ENCODE measurements at places on chromosomes 16 and 17.

DNA sequence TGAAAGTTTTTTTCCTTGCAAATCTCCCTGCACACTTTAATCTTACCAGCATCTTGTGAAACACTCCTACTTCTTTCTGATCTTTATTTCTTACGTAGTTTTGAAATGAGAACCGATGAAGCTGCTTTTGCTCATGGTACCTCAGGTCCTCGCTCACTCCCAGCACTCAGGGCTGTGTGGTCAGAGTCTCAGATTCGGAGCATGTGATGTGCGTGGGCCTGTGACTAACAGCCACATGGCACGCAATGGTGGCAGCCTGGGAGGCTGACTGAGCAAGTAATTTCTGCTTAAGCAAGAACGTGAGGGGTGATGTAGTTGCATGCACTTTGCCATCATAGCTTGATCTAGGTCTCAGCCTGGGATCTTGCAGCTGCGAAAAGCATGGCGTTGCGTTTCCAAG is 624.3 kb downstream of the MAF start:
- no peak for DNase-seq

GRCh38 chr17:12048843-12049473 is 28.3 kb downstream of the MAP2K4 start:
- DNase-seq, result no peak

DNA sequence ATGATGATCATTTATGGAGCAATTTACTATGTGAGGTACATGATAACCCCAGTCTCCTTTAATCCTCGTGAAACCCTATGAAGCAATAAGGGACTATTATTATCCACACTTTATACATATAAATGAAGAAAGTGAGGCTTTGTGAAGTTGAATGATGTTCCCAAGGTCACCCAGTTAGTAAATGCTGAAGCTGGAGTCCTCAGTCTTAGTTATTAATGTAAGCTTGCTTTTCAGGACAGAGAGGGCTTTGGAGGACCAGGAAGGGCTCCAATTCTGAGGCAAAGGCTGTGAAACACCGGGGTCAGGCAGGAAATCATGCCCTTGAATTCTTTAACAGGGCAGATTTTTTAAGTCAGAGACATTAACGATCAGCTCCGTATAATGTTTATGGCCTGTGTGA is 36.8 kb downstream of the KSR1 start:
- DNase-seq, result no peak

- no peak for DNase-seq
Measured at GRCh38 chr17:83129676-83130075, 50.3 kb downstream of the METRNL start.

DNA sequence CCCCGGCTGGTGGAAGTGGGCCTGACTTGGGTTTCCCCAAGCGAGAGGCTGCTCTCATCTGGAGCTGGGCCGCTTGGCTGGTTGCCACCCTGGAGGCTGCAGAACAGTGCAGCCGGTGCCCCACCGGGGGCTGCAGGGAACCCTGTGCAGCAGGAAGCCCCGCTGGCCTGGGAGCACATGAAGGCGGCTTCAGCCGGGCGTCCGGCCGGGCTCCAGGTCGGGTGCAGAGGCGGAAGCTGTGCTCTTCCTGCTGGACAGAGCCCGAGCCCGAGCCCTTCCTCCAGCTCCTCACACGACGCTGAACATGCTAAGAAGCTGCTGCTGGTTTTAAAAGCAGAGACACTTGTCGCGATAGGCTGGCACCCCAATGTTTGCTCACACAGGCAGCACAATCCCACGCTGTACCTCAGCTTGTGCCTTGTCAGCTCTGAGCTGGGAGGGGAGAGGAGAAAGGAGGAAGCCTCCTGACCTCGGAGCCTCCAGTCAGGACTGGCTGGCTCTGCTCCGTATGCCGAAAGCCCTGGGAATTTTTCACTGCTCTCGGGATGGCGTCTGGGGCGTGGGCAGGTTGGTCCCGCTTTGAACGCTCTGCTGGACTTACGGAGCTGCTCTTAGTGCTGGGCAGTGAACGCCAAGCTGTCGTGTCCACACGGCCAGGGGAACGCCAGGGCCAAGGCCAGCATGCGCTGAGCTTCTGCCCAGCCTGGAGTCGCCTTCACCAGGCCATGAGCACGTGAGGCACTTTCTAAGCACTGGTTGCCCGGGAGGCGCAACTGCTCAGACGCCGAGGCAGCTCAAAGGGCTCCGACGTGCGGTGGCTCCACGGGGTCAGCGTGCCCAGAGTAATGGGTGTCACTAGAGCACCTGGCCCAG is 8.8 kb downstream of the CDK5R1 start:
- no peak for DNase-seq

DNA sequence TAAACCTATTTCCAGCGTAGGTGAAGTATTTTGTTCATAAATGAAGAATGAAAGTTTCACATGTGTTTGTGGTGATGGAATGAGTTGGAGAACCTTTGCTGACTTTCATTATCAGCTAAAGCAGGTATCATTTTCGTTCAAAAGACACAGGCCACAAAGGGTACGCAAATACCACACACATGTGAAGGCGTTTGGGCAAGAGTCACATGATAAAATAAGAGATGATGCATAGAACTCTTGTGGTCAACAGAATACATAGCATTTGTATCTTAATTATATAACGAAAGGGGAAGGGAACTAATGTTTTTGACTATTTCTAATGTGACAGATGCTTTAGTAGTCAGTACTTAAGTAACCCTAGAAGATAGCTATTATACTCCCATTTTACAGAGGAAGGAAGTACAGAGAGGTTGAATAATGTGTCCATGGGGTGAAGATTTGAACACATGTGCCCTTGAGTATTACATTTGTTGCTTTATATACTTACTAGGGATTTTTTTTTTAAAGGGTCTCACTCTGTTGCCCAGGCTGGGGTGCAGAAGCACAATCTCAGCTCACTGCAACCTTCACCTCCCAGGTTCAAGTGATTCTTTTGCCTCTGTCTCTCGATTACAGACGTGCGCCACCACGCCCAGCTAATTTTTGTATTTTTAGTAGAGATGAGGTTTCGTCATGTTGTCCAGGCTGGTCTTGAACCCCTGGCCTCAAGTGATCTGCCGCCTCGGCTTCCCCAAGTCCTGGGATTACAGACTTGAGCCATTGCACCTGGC is 4.8 kb downstream of the RPA1 start:
- DNase-seq, result peak; percentile 40
